ENCODE measurements at places on chromosomes 3 and 15. TPM values are rescaled to one million over a fixed set of nuclear protein-coding genes. Genes with fewer than 3 reads are reported as not detected.

Gene ARPIN
- polyA plus RNA-seq: 30.9 TPM

Gene CHST13
- polyA plus RNA-seq: 4.2 TPM

Gene BBX
- 51.5 TPM for polyA plus RNA-seq

Gene POPDC2
- 4.8 TPM for polyA plus RNA-seq

Gene UCN2
- polyA plus RNA-seq: not detected

Gene MSL2
- polyA plus RNA-seq: 42.1 TPM

Gene FANCD2
- 25.6 TPM for polyA plus RNA-seq

Gene POLR2M
- polyA plus RNA-seq: 85.4 TPM

Gene NIT2
- polyA plus RNA-seq: 112 TPM

Gene C3orf20
- polyA plus RNA-seq: 0.56 TPM

Gene FES
- 17.6 TPM for polyA plus RNA-seq

Gene GABRA5
- polyA plus RNA-seq: 0.28 TPM

Gene NGRN
- polyA plus RNA-seq: 117 TPM

Gene ACSBG1
- 1.4 TPM for polyA plus RNA-seq

Gene NRG4
- polyA plus RNA-seq: 8.8 TPM

Gene FETUB
- polyA plus RNA-seq: 0.65 TPM

Gene TMC3
- 0.17 TPM for polyA plus RNA-seq

All from left renal cortex interstitium (tissue), 4 donors.